Activated naive CD8-positive, alpha-beta T cell treated with anti-CD3 and anti-CD28 coated beads, Interleukin-2, amount 10 ng/mL, durations not matched to agents 7 days and 5 days (primary cell): ENCODE measurements at places on chromosomes 13 and 19. TPM values are rescaled to one million over a fixed set of nuclear protein-coding genes. Genes with fewer than 3 reads are reported as not detected.
A peak's percentile ranks its signal among the peaks of the same experiment; 100 is the strongest.

DNA sequence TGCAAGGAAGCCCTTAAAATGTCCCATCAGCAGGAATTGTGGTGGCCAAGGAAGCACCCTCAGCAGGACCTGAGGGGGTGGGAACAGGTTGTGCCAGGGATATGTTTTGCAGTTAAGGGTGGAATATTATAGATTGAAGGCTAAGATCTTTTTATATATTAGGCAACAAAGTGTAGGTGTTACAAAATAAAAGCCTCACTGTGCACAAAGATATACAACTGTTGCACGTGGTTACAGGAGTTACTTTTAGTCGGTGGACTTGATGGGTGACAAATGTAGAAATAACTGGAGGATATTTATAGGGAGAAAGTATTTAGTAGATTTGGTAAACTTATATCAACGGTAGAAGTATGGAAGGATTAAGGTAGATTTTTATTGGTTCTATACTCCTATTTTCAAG is 35.1 kb downstream of the TBC1D4 start:
- H3K4me1 ChIP-seq: peaks cover 1% of the 10 kb centered on the region
- H3K4me3 ChIP-seq: no peak overlapping the region
- peaks cover 10% of the 10 kb centered on the region for H3K27me3 ChIP-seq
- no peaks in the 10 kb centered on the region for H3K36me3 ChIP-seq
- no peak for DNase-seq

- peaks cover 39% of the 10 kb centered on the region for H3K27me3 ChIP-seq
- no peak overlapping the region for H3K27ac ChIP-seq
- peak overlapping the region; percentile 64 for H3K4me3 ChIP-seq
Observed at GRCh38 chr19:7873304-7874075, 700 bp downstream of the PRR36 start.

GRCh38 chr19:35029737-35030256 is 473 bp upstream of the SCN1B start:
- H3K27ac ChIP-seq: no peak overlapping the region
- peaks cover 8% of the 10 kb centered on the region for H3K36me3 ChIP-seq

- H3K27ac ChIP-seq: no peak overlapping the region
- peaks cover 45% of the 10 kb centered on the region for H3K27me3 ChIP-seq
- H3K4me1 ChIP-seq: peaks cover 9% of the 10 kb centered on the region
- H3K4me3 ChIP-seq: peak overlapping the region; percentile 7
Observed at GRCh38 chr13:110869805-110870706, 44.8 kb downstream of the ANKRD10 start.

DNA sequence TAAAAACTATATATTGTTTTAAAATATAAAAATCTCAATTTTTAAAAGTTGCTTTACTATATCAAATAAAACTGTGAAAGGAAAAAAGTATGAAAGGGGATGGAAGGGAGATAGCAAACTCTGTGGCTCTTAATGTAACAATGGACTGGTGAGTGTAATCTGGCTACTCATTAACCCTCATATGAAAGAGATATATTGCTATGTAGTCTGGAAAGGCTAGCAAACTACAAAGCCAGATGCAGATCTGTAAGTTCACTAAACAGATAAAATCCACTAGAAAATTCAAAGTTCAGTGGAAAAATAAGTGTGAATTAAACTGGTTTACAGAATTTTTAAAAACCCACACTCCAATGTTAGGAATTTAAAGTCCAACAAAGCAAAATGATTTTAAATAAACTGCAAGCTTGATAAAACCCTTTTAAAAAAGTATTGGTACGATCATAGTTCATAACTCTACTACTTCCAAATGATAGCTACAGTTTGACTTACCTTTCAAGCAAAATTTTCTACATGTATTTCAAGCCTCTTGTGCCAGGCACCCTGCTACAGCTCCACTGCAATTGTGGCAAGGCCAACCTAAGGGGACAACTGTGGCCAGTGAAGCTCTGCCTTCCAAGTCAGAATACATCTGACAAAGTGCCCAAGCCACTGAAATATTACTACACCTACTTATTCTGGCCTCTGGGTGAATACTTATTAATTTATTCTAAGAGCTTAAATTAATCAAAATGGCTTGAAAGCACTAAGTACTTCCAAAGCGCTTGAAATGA is 647 bp upstream of the ELF1 start:
- DNase-seq: no peak
- no peak overlapping the region for H3K4me3 ChIP-seq
- H3K27ac ChIP-seq: no peak overlapping the region
- H3K4me1 ChIP-seq: peaks cover 29% of the 10 kb centered on the region
- H3K27me3 ChIP-seq: no peaks in the 10 kb centered on the region

DNA sequence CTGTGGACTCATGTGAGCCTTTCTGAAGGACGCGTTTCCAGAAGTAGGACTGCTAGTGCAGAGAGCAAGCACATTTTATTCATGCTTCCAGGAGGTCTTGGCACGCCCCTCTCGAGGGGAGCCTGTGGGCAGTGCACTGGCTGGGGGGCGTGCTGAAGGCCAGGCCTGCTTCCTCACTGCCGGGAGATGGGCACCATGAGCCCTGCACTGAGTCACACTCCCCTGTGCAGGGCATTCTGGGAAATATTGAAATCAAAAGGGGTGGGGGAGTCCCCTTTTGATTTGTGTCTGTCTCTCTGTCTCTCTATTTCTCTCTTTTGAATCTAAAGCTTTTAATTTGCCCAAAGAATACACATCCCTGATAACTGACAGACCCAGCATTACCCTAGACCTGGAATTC is 34.0 kb downstream of the DPF1 start:
- no peak for DNase-seq
- no peaks in the 10 kb centered on the region for H3K27me3 ChIP-seq
- H3K36me3 ChIP-seq: peaks cover 4% of the 10 kb centered on the region
- no peak overlapping the region for H3K4me3 ChIP-seq

CASP14 gene
- not detected for total RNA-seq

DNA sequence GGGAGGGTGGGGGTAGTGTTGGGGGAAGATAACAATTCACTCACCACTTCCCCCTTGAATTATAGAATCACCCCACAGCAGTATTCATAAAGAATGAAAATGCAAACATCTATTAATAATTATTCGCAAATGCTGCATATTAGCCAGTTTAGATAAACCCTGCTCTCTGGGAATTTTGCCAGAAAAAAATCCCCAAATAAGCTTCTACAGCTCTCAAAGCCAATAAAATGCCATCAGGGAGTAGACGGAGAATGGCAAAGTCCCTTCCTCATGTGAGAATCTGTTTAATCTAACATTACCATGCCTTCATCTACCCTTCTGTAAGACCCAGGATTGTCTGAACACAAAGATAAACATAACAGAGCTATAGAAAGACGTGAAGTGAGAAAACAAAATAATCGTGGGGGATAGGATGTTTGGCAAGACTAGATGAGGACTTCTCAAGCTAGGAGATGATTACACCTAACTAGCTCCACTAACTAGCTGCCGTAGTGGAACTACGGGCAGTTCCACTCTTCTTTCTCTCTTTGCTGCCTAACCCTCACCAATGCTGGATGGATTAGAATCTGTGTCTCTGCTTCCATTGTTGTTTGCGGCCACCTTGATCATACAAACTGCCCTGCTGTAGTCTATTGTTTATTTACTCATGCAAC is 32.4 kb upstream of the CACNA1A start:
- no peaks in the 10 kb centered on the region for H3K4me1 ChIP-seq
- no peaks in the 10 kb centered on the region for H3K36me3 ChIP-seq
- H3K27me3 ChIP-seq: peaks cover 2% of the 10 kb centered on the region
- no peak overlapping the region for H3K27ac ChIP-seq

DNA sequence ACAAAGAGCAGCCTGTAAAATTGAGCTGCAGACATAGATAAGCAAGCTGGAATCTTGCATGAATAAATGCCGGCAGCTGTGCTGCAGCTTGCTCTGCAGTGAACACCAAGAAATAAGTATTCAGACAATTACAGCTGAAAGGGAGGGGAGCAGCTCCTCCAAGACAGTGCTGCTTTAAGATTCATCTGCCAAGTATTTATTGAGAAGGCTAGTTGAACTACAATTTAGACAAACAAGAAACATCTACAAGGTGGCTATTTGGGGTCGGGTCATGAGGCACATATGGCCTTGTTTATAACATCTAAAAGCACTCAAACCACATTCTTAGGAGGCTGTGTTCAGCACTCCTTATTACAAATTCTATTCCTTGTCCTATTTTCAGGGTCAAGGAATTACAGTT is 34.9 kb downstream of the ZNF726 start:
- H3K4me1 ChIP-seq: peaks cover 6% of the 10 kb centered on the region
- no peak overlapping the region for H3K27ac ChIP-seq
- H3K4me3 ChIP-seq: no peak overlapping the region
- no peaks in the 10 kb centered on the region for H3K27me3 ChIP-seq
- H3K36me3 ChIP-seq: peaks cover 42% of the 10 kb centered on the region

DNA sequence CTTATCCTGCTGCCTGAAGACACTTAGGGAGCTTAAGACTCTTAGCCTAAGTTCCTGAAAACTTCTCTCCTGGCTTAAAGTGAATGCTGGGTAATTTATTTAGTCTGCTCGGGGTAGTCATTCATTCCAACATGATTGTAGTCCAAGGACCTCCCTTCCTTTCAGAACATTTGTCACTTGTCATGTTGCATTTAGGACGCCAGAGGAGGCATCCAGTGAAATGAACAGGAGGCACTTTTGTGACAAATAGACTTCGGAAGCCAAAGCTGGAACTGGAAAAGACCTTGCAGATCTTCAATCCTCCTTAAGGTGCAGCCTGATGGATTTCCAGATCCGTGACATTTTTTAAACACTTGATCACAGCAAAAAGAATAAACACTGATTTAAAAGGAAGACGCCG is 95.1 kb downstream of the DNAJC15 start:
- H3K27ac ChIP-seq: no peak overlapping the region
- no peak overlapping the region for H3K4me3 ChIP-seq
- no peaks in the 10 kb centered on the region for H3K27me3 ChIP-seq
- no peaks in the 10 kb centered on the region for H3K36me3 ChIP-seq
- no peak for DNase-seq
- H3K4me1 ChIP-seq: no peaks in the 10 kb centered on the region

BIVM gene
- 19.8 TPM for total RNA-seq

- no peak overlapping the region for H3K4me3 ChIP-seq
- H3K27ac ChIP-seq: no peak overlapping the region
- peaks cover 9% of the 10 kb centered on the region for H3K4me1 ChIP-seq
Observed at GRCh38 chr13:101514695-101515275, 62.3 kb downstream of the ITGBL1 start.

DNA sequence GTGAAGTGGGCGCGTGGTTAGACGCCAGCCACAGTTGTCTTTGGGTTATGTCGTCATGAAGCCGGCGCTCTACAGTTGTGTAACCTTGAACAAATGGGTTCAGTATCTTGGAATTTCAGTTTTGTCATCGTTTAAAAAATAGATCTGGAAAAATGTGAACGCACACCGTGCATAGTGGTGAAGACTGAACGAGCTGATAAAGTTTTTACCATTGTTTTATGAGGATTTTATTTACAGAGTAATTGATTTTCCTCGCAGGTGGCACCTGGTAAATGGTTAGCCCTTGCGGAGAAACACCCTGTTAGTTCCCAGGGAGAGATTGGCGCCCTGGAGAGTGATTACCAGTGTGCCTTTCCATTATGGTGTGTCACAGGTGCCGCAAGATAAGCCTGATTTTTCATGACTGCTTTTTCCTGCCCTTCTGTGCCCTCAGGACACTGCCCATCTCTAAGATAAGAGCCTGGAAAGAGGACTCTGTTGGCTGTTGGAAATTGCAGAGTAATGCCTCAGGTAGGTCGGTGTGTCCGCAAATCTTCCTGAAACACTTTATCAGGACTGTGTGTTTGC is 577 bp downstream of the ZNF181 start:
- peak overlapping the region; percentile 97 for H3K4me3 ChIP-seq
- no peaks in the 10 kb centered on the region for H3K27me3 ChIP-seq
- H3K36me3 ChIP-seq: peaks cover 19% of the 10 kb centered on the region

DNA sequence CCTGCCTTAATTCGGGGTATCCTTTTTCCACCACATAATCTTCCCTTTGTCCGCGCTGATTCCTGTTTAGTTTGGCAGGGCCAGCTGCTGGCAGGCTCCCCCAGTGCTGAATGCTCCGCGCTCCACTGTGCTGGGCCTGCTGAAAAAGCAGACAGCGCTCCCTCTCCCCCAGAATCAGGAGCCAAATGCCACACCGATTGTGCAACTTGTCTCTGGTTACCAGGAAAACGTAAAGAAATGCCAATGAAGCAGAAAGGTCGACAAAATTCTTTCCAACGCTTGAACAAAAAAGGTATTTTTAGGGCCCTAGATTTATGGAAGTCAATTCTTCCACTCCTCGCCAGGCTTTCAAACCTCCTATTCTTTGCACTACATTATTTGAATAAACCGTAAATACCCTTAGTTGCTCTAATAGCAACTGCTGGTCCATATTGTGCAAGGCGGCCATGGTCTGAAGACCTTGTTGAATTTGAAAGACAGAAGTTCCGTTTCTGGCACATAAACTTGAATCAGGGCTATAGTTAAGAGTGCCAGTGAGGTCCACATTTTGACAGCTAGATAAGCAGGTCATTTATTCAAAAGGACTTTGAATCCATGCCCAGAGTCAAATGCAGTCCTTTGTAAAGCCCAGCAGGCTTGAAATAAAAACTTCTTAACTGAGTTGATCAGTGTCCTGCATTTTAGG is 206.7 kb upstream of the RFC3 start:
- H3K4me1 ChIP-seq: peaks cover 20% of the 10 kb centered on the region
- DNase-seq: no peak
- peak overlapping the region; percentile 63 for H3K4me3 ChIP-seq
- peak overlapping the region; percentile 79 for H3K27ac ChIP-seq

DNA sequence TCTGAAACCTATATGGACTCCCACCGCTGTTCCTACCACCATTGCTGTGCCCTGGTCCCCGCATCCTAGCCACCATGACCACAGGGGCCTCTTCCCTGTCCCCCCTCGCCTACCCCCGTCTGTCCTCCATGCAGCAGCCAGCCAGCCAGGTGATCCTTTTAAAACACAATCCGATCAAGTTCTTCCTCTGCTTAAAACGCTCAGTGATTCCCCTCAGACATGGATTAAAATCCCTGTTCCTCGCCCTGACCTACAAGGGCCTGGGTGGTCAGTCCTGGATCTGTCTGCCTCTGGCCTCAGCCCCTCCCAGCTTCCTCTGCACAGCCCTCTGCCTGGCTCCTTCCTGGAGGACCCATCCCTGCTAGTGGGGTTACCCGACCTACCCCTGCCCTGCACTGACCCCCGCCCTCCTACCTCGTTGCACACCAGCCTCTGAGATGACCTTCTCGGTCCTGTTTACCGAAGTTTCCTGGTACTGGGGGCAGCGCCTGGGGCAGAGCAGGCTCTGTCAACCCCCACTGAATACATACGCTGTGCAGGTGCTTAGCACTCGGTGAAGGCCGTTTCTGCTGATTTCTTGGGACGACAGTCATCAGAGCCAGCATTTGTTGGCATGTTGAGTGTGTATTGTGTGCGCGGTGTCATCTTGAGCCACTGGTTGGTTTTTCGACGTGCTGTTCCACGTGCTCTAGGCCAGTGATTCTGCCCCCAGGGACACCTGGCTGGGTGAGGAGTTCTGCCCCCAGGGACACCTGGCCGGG is 14.7 kb upstream of the LENG8 start:
- H3K27ac ChIP-seq: peak overlapping the region; percentile 86
- no peak for DNase-seq
- peaks cover 7% of the 10 kb centered on the region for H3K27me3 ChIP-seq
- peaks cover 6% of the 10 kb centered on the region for H3K36me3 ChIP-seq
- H3K4me1 ChIP-seq: peaks cover 18% of the 10 kb centered on the region
- no peak overlapping the region for H3K4me3 ChIP-seq

DNA sequence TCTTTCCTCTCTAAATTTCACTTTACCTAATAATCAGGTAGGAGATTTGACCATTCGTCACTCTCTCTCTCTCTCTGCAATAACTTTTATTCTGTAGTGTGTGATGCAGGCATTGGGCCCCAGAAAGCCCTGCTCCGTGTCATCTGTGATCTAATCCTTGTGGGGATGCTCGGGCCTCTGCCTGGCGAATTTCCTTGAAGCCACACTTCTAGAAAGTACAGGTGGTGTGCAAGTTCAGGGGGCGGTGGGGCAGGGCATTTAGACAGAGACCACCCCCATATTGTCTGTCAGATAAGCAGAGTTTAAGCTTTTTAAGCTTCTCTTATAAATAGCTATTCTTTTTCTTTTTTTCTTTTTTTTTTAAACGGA is 53.4 kb upstream of the GPR12 start:
- H3K27ac ChIP-seq: no peak overlapping the region
- peaks cover 30% of the 10 kb centered on the region for H3K27me3 ChIP-seq
- no peak overlapping the region for H3K4me3 ChIP-seq
